Large intestine (tissue), 12 donors: ENCODE measurements at places on chromosomes 16 and 17. TPM values are rescaled to one million over a fixed set of nuclear protein-coding genes. Genes with fewer than 3 reads are reported as not detected.

DNA sequence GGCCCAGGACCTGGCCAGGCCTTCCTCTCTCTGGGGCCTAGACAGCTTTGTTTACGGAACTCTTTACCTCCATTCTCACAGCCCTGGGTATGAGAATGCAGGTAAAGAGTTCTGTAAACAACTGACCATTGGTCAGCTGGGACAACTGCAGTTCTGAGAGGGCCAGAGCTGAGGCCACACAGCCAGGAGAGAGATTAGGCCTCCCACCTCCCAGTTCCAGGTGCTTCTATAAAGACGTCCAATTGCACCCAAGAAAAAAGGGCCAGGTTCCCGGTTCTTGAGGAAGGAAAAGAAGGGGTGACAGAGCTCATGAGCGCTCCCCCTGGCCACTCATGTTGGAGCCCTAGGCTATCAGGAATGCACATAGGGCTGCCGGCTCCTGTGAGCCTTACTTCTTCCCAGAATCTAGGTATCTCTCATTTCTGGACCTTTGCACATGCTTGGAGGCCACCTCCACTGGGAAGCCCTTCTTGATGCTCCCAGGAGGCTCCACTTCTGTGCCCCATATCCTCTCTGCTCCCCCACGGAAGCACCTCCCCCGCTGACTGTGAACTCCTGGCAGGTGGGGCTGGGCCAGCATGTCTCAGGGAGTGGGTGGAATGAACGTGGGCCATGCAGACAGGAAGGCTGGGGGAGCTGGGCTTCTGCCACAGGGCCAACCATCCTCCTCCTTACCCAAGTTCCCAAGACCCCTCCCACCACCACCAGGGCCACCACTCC is 13.1 kb downstream of the CNGB1 start:
- no peak for DNase-seq

Gene BCL6B
- 7.2 TPM for polyA plus RNA-seq

DNA sequence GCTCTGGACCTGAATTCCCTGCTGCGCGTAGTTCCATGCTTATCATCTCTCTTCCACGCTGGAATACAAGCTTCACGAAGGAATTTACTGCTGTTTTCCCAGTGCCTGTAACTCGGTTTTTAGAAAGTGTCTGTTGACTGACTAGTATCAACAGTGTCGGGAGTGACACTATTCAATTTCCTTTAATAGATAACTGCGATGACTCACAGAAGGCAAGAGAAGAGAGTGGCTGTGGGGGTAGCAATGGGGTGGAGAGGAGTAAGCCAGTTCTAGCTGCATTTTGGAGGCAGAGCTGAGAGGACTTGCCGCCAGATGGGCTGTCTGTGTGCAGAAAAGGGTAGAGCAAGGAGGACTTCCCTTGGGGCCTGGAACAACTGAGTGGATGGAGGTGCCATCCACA is 25.2 kb downstream of the B4GALNT2 start:
- no peak for DNase-seq

DNA sequence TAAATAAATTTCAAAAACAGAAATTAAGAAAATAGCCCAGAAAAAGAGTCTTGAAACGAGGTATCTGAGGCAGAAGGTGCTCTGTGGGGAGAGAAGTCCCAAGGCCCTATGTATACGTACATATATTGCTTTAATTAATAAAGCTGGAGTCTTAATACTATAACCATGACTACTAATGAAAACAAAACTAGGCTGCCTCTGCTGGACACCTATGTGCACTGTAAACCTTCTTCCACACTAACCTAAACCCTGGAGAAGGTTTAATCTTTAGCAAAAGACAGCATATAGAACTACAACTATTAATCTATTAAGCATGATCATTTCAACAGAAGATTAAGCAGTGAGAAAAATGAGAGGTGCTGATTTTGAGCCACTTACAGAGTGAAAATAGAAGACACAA is 153.9 kb upstream of the C17orf78 start:
- DNase-seq, result no peak

- DNase-seq, result no peak
These were observed 500.3 kb upstream of the CDH11 start for GRCh38 chr16:65622151-65622550.

DNA sequence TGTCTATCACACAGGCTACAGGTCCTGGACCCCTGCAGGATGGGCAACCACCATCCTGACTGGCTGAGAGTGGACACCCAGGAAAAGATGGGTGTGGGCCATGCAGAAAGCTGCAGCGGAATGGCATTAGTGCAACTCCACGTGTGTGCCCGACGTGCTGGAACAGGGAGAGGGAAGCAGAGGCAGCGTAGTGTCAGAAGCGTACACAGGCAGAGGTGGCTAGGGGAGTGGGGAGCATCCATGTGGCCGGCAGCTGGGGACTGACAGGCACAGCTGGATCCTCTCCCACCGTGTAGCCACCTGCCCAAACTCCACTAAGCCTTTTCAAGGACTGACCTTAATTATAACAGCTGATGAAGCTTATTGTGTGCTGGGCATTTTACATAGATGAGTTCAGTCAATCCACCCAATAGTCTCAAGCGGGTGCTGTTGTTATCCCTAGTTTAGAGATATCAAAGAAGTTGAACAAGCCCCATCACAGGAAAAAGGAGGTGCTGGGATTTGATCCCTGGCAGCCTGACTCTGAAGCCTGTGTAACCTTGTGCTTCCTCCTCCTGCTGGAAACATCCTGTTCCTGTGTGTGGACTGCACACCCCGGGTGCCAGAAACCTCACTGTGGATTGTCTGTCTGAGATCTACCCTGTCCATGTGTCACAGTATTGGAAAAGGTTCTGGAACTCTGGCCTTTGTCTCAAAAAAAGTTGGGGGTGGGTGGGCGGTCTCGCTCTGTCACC is 114.0 kb downstream of the PRKCA start:
- no peak for DNase-seq
